Naive B cell (primary cell): ENCODE measurements at places on chromosomes 11 and 22.

GRCh38 chr22:45757068-45757467 lies 85.4 kb downstream of the ATXN10 start:
- no peak for DNase-seq

- DNase-seq: no peak
Measured at GRCh38 chr11:66231561-66231960, 36.9 kb upstream of the RAB1B start.

DNA sequence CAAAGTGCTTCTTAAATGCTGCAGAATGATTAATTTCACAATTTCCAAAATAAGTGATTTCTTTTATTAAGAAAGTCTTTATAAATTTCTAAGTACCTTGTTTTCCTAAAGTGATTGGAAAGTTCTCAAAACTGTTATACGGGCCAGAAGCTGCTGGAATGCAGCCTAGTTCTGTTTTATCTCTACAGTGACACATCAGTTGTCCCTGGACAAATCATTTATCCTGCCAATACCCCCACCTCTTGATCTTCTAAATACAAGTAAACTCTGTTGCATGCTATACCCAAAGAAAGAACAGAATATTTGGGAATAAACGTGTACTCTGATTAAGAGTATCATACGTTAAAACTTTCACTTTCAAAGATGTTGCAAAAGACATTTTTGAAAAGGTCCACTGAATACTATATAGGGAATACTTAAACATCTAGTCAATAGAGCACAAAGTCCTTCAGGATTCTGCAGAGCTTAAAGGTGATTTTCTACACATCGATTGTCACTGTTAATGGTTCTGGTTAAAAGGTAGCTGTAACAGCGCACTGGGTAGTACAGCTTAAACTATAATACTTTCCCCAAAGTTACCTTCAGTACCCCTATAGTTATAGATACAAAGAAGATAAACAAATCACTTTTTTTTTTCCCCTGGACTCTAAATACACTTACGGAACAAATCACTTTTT lies 92.1 kb upstream of the APOA1 start:
- no peak for DNase-seq

DNA sequence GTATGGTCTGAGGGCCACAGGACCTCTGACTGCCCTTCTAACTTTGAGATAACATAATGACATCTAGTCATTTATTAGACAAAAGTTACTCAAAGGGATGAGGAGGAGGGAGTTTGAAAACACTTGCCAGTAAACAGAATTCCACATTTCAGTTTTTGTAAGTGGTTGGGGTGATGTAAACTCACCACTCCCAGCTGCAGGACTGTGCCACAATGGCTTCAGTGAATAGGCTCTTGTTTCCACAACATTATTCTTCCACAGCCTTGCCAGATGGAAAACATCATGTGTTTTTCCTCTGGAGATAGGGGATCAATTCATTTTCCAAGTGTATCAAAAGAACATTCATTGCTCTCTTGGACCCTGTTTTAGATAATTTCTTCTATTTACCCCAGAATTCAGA lies 147.2 kb upstream of the BDNF start:
- DNase-seq: no peak
